ENCODE measurements at places on chromosomes 11 and 22.

GRCh38 chr11:88405853-88406252, 68.3 kb upstream of the CTSC start:
- DNase-seq = no peak

- DNase-seq = no peak
These were observed 416.5 kb downstream of the TMEM135 start for GRCh38 chr11:87454241-87454640.

GRCh38 chr22:24128631-24129262, 52.5 kb upstream of the SUSD2 start:
- DNase-seq = no peak

DNA sequence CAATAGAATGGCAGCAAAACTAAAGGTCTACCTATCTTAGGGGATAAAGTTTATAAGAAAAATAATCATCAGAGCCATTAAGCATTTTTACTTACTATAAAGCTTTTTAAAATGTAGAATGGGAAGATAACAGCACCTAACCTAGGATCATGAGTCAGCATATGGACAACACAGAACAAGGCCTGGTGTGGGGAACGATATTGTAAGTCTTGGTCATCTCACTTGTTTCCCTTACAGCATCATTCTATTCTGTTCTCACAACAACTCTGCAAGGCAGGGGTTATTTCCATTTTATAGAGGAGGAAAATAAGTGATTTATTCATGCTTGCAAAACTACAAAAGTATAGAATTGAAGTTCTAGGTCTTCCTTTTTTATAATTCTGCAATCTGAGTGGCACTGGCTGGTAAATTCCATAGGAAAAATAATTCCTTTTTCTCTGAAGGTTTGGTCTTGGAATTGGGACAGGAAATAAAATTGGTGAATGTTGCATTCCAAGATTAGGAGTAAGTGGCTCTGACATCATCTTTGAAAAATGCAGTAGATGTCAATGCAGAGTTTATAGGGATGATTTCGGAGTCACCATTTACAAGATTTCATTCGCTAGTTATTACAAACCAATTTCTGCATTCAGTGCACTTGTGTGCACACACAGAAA, 423.0 kb downstream of the DYNC2H1 start:
- DNase-seq = no peak

Data from iPS DF 6.9 (cell line).